SK-N-DZ (cell line): ENCODE measurements at places on chromosomes 7 and 10.

DNA sequence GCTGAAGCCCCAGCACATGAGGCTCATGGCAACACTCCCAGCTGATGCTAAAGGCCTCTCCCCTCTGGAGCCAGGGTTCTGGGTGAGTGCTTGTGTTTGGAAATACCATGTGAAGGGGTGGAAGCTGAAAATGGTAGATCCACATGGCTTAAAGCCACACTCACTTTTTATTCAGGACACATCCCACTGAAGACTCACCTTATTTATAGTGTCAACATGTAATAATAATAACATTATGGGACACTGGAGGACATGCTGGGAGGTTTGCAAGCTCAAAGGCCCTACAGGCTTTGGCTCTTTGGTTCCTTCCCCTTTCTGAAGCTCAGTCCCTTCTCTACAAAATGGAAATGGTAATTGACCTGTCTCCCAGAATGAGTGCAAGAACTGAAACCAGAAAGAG lies 318.0 kb downstream of the GRID1 start:
- DNase-seq: no peak

DNA sequence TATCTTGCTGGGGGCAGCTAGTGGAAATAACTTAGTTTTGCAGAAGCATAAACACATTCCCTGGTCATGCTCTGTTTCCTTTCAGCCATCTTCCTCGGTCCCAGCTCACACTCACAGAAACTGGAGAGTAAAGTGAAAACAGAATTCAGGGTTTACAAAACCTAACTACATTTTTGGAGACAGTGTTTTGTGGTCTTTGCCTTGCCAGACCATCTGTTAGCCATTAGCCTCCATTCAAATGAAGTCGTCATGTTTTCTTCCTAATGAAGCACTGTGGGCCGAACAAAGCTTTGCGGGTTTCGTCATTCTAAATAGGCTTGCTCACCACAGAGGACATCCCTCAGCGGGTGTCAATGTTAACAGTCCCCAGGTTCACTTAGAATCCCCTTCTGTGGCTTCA lies 214.6 kb upstream of the TMEM72 start:
- peak; percentile 38 for DNase-seq

- no peak for DNase-seq
Measured at GRCh38 chr10:5493691-5494090, 5.7 kb downstream of the CALML5 start.

GRCh38 chr7:23242935-23243334 lies 3.6 kb upstream of the GPNMB start:
- no peak for DNase-seq

DNA sequence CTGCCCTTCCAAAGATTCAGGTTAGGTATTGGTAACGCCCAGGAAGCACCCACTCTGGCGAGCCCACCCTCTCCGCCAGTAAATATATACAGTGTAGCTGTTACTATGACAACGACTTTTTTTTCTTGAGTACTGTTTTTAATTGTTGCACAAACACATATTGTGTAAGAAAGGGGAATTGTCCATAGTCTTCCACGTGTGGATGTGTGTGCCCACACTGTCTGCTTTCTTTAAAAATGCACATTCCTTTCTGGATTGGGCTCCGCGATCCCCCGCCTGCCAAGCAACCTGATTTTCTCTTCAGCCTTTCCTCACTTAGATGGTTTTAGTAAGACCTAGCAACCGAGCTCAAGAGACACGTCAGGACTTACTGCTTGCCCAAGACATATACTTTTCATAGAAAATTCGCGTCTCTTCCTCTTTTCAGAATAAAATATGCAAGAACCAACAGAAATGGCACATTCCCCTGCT lies 247.8 kb downstream of the EBF3 start:
- DNase-seq: no peak

DNA sequence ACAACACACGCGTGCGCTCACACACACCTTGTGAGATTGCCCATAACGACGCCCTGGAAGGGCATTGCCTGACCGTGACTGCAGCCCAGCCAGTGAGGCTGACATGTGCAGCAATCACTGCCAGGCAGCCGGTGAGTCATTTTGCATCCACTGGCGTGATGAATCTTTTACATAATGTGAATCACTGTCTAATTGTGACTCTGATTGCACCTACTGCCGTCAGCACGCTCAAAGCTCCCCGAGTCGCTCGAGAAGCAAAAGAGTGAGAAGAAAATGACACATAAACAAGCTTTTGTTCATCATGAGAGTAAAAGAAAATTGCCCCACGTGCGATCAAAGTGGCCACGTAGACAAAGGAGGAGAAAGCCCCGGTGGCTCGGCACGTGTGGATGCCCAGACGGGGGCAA lies 117.4 kb upstream of the PFKP start:
- DNase-seq: no peak

- DNase-seq: no peak
Measured at GRCh38 chr7:94444813-94445212, 50.1 kb downstream of the COL1A2 start.

DNA sequence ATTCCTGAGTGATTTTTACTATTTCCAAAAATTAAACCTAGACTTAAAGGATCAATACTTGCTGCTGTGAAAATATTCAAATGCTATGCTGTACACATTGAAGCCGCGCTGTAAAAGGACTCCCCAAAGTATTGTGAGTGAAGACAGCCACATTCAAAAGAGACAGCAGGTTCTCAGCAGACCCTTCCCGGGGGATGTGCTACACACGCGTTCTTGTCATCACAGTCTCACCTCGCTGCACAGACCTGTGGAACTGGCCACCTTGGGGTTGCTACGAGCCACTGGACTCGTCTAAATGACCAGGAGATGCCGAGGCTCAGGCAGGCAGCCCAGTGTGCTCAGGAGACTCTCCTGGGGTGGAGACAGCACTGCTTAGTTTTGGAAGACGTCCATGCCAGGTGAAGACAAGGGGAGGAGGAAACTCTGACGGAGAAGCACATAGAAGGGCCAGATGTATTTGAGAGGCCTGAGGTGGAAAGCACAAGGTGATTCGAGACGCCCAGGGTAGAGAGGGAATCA lies 367.7 kb upstream of the SHH start:
- DNase-seq: no peak

- DNase-seq: no peak
Measured at GRCh38 chr7:18958627-18959026, 158.8 kb downstream of the TWIST1 start.

GRCh38 chr10:92789067-92789466 lies 59.3 kb upstream of the EXOC6 start:
- DNase-seq: no peak

- DNase-seq: no peak
Measured at GRCh38 chr7:157077986-157078644, 60.6 kb upstream of the UBE3C start.

DNA sequence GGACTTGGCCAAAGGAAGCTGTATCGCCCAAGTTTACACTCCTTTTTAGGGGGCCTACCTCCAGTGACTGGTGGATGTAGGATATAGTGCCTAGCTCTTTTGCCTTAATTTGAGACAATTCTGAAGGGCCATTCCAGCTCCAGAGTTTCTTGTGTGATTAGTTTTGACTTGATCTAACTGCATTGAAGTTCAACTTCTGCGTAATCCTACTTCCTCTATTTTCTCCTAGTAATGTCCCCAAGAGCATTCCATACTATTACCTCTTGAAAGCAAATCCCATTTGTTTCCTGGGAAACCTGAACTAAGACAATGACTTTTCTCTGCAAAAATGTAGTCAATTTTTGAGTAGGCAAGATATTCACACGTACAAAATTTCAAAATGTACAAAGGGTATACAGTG lies 4.7 kb upstream of the H2AZ2 start:
- no peak for DNase-seq

- peak; percentile 64 for DNase-seq
Measured at GRCh38 chr7:77537778-77538280, 734 bp downstream of the PTPN12 start.

DNA sequence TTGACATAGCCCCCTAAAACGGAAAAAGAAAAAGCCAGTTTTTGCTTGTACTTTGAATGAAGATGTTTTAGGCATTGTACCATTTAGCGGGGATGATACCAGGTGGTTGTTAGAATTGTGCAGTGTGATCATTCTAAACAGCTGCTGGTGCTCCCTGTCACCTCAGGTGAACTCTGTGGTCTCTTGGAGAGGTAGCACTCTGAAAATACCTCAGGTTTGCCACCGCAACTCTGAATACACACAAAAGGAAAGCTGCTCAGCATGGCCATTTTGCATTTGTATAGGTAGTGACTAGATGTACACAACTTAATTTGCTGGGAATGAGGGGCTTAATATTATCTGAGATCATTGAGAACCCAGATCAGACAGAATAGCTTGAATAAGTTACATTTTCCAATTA lies 52.6 kb downstream of the PLEKHA8 start:
- no peak for DNase-seq

DNA sequence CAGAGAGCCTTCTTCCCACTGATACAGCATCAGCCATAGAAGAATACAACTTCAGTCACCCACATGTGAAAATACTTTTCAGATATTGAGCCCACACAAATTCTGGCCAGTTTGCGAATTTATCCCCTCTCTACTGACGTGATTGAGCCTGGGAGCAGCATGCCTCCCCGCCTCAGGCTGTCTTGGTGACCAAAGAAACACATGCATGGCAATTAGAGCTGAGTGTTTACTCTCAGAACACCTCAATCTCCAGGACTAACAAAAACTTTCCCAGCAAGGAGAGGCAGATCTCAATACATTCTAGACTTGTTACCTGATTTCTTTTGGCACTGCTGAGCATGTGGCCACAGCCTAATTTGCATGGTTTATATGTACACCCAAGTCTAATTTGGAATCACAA lies 122.5 kb downstream of the TMEM26 start:
- no peak for DNase-seq

GRCh38 chr10:75394221-75394620 lies 7.3 kb downstream of the ZNF503 start:
- DNase-seq: no peak

- no peak for DNase-seq
Measured at GRCh38 chr7:106895246-106895864, 30.3 kb downstream of the PIK3CG start.

GRCh38 chr10:108095932-108096925 lies 931.7 kb upstream of the SORCS1 start:
- no peak for DNase-seq

DNA sequence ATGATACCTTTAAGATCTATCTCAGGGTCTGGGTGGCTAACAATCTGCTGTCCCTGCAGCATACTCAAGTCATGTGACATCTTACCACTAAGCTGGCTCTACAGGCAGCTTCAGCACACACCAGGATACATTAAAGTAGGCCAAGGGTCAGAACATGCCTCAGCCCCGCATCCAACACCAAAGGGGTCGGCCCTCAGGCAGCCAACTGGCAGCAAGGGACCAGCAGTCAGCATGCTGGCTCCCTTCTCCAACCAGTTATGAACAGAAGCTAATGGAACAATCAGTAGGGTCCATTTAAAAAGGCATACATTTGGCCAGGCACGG lies 37.1 kb downstream of the FAM53B start:
- DNase-seq: no peak

- no peak for DNase-seq
Measured at GRCh38 chr10:76697923-76698322, 939.7 kb downstream of the KCNMA1 start.

- no peak for DNase-seq
Measured at GRCh38 chr7:22480523-22481075, 19.4 kb downstream of the STEAP1B start.

GRCh38 chr7:91169830-91170191 lies 94.4 kb upstream of the FZD1 start:
- peak; percentile 7 for DNase-seq

DNA sequence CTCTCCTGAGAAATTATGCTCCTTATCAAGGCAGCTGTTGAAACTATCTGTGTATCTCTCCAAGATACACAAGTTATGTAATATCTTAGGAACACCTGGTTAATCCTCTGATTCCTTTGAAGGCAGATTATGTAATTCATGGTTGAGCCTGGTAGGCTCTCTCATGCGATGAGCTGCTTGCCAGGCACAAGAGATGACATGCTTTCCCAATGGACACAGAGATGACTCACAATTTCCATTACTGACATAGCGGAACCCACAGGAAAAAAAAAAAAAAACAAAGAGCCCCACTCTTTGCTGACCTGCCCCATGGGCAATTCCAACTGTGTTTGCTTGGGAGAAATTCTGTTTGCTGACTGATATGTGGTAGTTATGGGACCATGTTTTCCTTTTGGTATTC lies 736.4 kb upstream of the PHF14 start:
- no peak for DNase-seq

DNA sequence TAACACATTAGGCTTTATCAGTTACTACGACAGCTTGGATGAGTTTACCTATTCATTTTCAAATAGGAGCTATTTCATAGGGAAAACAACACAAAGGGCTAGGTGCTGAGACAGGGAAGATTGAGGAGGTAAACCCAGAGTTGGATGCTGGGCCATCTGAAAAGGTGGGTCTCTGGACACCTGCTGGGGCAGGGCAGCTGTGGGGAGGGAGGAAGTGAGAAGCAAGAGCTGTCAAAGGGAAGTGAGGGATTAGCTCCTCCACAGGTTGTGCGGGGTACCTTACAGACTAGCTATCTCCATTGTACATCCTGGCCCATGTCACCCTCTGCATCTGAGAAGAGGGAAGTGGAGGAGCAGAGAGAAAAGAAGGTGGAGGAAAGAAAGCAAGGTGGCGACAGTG lies 48.9 kb downstream of the BLNK start:
- DNase-seq: no peak

DNA sequence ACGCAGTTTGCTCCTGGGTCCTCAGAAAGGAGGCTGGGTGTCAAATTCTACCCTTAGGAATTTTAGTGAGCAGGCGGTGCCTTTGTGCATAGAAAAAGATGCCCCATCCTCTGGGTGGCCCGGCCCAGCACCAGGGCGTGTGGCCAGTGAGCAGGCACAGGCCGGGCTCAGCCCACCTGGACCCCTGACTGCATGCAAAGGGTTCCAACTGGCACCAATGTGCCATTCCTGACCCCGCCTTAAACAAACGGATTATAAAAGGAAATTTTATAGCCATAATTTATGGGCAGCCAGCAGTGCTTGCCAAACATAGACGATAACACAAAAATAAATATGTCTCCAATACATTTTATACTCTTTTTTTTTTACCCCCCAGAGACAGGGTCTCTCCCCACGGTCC lies 40.1 kb upstream of the GNA12 start:
- no peak for DNase-seq

DNA sequence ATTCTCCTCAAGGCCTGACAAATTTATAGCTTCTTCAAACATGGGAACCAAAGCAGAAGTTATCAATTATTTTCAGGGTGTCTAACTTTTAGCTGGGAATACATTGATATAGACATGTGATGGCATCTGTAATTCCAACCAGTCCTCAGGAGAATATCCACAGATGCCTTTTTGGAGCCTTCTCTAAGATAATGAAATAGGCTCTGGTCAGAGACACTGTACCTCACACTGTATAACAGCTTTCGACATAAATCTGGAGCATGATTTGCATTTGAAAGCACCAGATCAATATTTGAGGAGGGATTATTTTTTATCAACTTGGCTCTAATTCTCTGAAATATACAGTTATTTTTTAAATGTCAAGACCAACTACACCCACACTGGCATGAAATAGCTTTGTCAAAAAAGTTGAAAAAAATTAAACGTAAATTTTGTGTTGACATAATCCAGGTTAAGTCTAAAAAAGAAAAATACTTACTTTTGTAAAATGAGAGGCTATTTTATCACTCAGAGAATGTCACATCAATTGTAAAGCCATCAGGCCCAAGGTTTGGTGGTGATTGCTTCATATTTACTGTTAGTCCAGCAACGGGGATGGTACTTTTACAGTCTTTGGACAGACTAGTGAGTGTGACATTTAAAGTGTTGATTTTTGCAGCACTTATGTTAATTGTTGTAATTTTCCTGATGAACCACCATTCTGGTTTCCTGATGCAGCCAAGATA lies 177.0 kb upstream of the SP8 start:
- no peak for DNase-seq
